ENCODE measurements at places on chromosomes 1 and 21.
A peak's percentile ranks its signal among the peaks of the same experiment; 100 is the strongest.

GRCh38 chr1:117388328-117388727 is 21.1 kb downstream of the MAN1A2 start:
- DNase-seq: no peak

DNA sequence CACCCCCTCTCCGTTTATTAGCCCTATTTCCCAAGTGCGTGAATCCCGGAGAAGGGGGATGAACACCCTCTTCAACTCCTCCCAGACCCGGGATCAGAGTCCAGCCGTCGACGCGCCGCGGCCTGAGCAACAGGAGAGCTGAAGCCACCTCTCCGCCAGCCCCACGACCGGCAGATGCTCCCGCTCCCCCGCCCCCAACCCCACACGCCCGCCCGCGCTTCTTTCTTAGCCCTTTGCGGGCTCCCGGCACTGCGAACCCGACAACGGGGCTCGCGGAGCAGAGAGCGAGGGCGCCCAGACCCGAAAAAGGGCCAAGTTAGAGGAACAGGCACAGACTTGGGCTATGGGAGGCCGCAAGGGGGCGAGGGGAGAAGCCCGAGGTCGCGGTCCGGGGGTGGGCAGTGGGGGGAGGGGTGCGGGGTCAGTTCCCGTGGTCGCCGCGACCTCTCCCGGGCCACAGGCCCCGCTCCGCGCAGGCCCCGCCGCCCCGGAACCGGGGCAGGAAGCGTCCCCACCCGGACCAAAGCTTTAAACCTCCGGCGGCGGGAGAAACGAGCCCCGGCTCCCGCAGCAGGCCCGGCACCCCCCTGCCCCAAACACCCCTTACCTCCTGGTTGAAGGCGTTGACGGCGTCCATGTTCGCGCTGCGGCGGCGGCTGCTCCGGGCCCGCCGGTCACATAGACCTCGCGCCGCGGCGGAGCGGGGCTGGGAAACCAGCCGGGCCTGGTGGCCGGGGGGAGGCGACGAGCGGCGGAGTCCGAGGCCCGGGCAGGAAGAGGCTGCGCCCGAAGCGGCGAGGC is 662 bp downstream of the SCAF4 start:
- DNase-seq: no peak

DNA sequence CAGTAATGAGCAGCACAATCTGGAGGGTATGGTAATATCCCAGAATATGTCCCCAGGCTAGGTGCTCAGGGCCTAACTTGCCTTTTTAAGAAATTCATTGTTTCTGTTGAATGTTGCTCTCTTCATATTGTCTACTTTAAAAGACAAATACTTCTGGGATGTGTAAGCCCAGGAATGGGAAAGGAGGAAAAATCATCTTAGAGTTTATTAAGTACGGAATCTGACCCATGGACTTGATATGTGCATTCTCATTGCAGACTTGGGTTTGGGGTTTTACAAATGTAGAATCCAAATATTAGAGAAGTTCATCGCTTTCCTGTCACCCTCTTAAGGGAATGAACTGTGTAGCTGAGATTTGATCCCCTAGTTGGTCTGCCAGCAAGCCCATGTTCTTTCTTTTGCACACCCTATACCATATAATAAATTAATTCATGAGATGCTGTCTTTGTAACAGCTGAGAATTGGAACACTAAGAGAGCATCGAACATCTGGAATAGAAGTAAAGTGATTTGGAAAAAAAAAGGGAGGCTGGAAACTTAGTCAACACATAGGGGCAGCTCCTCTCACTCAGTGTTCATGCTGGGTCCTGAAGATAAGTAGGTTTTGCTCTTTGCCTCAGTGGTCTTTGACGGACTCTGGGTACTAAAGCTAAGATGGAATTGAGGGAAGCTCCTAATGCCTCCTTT is 235.8 kb upstream of the C1orf105 start:
- no peak for DNase-seq

GRCh38 chr1:96989302-96989701 is 267.7 kb downstream of the PTBP2 start:
- DNase-seq: no peak

- no peak for DNase-seq
Observed at GRCh38 chr1:160062230-160062532, 7.8 kb downstream of the KCNJ10 start.

DNA sequence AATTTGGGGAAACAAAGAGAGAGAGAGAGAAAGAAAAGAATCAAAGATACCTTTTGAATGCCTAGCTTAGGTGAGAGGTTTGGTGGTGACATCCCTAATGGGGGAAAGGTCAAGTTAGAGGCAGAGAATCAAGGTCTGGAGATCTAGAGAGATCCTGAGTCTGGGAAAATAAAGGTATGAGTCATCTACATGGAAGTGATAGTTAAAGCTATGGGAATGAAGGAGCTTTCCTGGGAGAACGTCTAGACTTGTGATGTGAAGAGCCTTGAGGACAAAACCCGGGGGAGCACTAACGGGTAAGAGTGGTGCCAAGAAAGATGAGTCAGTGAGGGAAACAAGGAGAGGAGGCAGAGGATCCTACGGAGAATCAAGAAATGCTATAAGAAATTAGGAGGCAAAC is 110.8 kb upstream of the RUNX1 start:
- no peak for DNase-seq

GRCh38 chr1:172885411-172885810 is 165.3 kb downstream of the TNFSF18 start:
- no peak for DNase-seq

GRCh38 chr21:40425981-40426380 is 421.0 kb downstream of the DSCAM start:
- no peak for DNase-seq

DNA sequence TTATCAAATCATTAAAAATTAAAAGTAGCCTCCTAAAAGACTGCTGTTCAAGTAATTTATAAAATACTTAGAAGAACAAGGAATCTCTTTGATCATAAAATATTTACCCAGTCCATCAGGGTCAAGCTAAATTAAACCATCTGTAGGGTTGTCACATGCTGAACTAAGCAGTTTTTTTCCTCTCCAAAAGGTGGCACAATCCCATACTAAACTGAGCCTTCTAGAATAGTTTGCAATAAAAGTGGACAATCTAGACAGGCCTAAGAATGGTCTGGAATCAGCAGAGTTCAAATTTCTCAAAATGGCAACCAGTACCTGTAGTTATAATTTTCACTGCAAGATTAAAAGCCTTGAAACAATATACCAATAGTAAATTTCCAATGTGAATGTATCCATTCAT is 194.8 kb downstream of the EIF4G3 start:
- DNase-seq: peak; percentile 12

DNA sequence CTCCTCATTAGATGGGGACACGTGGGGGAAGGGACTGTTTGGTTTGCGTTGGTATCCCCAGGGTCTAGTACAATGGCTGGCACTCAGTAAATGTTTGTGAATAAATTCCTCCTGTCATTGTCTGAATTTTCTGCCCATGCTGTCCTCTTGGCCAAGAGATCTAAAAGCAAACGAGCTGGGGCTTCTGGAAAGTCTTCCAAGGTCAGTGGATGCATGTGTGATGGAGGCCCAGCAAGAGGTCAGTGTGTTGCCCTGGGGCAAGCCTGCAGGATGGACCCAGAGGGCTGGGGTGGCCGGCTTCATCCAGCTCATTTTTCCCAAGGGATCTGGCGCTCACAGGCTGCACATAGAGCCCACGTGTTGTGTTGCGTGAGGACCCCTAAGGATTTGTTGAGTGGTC is 30.0 kb upstream of the JUN start:
- DNase-seq: no peak

GRCh38 chr1:101309334-101310311 is 72.8 kb downstream of the S1PR1 start:
- DNase-seq: peak; percentile 71

- DNase-seq: no peak
Observed at GRCh38 chr1:55209247-55209646, 5.9 kb downstream of the USP24 start.

DNA sequence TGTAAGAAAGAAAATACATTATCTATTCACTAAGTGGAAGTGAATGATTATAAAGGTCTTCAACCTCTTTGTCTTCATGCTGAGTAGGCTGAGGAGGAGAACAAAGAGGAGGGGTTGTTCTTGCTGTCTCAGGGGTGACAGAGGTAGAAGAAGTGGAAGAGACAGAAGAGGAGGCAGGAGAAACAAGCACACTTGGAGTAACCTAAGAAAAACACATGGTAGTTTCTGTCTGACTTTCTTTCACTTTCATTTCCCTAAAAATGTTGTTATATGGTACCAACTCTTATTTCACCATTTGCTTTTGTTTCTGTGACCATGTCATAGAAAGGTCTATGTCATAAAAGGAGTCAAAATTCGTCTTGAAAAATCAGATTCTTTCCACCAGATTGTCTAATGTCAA is 696.6 kb upstream of the BRINP3 start:
- no peak for DNase-seq

DNA sequence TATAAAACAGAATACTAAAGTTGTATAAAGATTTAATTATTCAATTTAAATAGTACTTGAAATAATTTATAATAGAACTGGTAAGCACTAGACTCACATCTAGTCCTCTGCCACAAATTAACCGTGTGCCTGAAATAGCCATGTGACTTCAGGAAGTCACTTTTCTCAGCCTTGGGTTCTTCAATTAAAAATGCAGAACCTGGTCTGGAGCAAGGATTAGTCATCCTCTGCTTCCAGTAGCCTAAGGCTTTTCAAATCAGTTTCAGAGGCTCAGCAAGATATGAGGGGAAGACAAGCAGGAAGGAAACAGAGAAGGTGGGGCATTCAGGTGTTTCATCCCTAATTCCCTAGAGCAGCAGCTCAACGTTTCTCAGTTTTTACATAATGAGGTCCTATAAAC is 23.0 kb downstream of the DPH5 start:
- DNase-seq: peak; percentile 61

- DNase-seq: no peak
Observed at GRCh38 chr1:53842347-53842746, 4.3 kb upstream of the NDC1 start.

GRCh38 chr1:153365696-153366095 is 8.0 kb downstream of the S100A9 start:
- no peak for DNase-seq

DNA sequence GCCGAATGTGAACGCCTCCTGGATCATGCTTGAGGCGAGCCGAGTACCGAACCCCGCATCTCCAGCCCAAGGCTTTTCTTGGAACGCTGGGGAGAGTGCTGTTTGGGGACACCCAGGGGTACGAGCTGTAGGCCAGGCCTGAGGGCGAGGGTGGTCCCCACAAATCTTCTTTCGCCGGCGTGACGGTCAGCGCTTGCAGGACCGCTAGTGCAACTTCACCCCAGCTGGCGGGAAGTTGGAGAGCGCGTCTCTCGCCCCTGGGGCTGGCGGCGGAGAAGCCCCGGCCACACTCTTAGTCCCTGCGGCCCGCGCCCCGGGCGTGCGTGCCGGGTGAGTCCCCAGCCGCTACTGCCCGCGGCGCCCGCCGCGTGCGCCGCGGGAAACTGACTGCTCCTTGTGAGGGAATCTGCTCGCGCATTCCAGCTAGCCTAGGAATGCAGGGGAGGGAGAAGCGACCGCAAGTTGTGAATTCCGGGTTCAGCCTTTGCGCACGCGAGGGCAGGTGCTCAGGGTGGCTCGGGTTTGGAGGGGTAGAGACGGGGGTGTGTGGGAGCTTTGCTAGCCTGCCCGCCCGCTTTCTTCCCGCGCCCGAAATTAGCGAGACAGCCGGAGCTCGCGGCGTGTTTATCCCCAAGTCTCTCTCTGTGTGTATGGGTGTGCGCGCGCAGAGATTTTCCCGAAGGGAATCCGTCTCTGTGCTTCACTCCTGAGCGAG is 884 bp downstream of the LHX4 start:
- no peak for DNase-seq

- peak; percentile 52 for DNase-seq
Observed at GRCh38 chr1:183278739-183279591, 92.9 kb downstream of the LAMC2 start.
